ENCODE measurements at places on chromosomes 11 and 22.

GRCh38 chr11:15278128-15278527 is 163.4 kb downstream of the INSC start:
- DNase-seq = no peak

- DNase-seq = no peak
Observed at GRCh38 chr11:60240662-60241061, 2.3 kb downstream of the MS4A4E start.

GRCh38 chr11:43735961-43736360 is 55.4 kb downstream of the HSD17B12 start:
- DNase-seq = peak; percentile 8

DNA sequence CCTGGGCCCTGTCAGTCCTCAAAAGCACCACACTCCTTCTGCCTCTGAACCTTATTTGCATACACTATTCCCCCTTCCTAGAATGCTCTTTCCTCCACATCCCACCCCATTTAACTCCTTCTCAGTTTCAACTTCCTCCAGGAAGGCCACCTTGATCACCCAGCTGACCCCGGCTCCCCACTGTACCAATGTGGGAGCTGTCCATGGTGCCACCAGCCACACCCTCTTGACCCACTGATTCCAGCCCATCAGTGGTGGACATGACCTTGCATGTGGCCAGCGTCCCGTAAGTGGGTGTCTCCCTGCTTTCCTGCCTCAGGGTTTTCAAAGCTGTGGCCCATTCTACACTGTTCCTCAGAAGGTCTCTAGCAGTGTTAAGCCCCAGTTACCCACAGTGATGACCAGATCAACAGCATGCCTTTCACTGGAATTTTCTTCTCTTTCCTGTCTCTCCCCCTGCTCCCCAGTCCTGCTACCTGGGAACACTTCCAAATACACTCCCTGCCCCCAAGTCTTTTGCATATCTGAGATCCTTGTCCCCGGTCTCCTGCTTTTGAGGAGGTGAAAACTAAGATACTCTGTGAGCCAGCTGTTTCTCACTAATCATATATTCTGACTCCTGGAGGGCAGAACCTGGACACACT is 346.6 kb downstream of the MN1 start:
- DNase-seq = no peak

GRCh38 chr11:17580271-17580670 is 33.2 kb downstream of the OTOG start:
- DNase-seq = no peak

DNA sequence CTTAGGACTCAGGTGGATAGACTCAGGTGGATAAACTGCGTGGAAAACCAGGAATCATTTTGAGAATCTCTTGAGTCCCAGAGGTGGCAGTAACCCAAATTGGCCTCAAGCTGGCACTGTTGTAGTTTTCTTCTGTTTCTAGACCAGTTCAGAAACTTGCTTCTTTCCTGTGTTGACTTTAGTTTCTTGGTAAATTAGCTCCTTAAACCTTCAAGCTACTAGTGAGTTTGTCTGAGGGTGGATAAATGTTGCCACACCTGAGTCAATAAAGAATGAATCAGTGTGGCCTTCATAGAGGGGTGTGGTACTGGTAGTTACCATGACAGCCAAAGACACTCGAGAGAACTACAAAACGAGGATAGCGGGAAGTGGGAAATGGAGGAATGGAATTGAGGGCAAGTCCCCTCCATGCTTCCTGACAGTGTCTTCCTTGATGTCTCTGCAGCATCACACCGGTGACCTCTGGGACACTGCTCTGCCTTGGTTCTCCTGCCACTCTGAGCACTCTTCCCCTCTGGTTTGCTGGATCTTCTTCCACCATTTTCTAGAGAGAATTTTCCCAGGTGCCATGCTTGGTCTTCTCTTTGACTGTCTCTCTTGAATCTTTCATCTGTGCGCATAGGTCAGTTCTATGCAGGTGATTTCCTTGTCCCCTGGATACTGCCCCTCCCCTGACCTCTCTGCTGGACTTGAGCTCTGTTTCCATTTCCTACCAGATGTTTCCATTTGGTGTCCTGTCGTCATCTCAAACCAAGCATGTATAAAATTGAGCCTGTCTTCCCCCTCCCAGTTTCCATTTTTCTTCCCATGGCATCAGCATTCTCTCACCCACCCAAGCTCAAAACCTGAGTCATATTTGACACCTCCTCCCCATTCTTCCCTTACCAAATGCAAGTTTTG is 7.2 kb downstream of the POLD4 start:
- DNase-seq = no peak

DNA sequence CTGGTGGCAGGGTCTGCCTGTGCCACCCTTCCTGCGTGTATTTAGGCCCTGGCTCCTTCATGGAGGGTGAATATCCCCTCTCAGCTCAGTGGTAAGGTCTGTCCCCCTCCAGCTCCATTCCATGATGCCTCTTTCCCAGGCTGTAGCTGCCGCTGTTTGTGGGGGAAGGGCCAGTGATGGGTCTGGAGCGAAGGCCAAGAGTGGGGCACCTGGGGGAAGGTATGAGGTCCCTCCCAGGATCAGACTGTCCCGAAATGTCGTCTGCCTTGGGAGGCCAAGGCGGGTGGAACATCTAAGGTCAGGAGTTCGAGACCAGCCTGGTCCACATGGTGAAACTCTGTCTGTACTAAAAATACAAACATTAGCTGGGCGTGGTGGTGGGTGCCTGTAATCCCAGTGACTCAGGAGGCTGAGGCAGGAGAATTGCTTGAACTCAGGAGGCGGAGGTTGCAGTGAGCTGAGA is 1.1 kb downstream of the CD151 start:
- no peak for DNase-seq

DNA sequence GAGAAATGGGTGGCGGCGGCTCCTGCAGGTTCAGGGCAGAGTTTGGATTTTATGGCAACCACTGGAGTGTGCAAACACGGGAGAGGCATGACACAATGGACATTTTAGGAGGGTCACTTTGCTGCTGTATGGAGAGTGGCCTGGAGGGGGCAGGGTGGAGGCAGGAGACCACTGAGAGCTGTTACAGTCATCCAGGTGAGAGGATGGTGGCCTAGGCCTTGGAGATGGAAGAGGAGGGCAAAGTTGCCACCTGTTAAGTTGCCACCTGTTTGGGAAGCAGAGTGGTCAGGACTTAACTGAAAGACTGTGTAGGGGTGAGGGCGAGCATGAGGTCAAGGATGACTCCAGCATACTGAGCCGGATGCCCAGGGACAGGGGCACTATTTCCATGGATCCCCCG is 2.3 kb upstream of the RAD9A start:
- DNase-seq = no peak

DNA sequence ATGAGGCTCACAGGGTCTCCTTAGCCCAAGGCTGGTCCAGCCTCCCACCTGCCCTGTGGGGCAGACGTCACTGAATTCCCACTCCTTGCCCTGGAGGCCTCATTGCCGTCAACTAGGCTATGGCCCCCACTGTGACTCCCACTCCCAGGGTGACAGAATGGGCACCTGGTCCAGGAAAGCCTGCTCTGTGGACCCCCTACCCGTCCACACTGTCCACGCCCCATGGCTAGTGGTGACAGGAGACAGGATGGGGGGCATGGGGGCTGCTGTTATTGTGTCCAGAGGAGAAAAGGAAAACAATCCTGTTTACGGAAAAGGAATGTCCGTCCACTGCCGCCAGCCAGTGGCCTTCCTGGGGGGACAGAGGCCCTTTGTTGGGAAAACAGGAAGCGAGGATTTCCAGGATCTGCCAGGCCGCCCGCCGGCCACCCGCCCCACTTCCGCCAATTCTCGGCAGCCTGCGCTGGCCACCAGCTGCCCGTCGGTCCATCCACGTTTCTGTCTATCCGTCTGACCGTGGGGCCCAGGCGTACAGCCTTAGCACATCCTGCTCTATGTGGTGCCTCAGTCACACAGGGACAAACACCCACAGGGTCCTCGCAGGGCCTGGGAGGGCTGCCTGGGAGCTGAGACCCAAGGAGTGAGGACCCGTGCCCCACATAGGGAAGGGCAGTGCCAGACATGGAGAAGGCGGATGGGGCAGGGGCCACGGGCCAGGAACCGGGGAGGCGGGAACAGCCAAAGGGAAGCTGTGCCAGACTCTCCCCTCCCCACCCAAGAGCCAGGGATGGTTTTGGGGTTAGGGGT is 19.5 kb downstream of the CRELD2 start:
- no peak for DNase-seq

GRCh38 chr11:126436209-126436755 is 80.8 kb downstream of the ST3GAL4 start:
- DNase-seq = no peak

DNA sequence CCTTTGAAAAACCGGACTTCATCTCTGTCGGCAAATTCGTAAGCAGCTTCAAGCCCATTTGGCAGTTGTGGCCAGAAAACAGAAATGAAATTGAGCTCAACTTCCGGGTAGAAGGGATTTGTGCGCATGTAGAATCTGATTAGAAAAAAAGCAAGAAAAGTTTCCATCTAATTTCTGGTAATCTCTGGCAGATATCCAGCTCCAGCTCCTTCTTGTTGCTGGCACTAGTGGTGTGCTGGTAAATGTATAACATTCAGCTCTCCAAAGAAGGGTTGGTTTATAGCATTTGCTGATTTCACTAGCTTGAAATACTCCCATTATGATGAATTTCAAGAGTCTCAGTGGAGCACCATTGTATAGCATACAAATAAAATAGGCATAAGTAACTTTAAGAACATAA is 5.4 kb downstream of the MMP1 start:
- DNase-seq = no peak

GRCh38 chr11:101870510-101870909 is 44.3 kb upstream of the CEP126 start:
- no peak for DNase-seq

GRCh38 chr11:134228625-134229024 is 4.2 kb downstream of the VPS26B start:
- DNase-seq = no peak

- DNase-seq = no peak
Observed at GRCh38 chr11:77908835-77909234, 85.6 kb downstream of the INTS4 start.

DNA sequence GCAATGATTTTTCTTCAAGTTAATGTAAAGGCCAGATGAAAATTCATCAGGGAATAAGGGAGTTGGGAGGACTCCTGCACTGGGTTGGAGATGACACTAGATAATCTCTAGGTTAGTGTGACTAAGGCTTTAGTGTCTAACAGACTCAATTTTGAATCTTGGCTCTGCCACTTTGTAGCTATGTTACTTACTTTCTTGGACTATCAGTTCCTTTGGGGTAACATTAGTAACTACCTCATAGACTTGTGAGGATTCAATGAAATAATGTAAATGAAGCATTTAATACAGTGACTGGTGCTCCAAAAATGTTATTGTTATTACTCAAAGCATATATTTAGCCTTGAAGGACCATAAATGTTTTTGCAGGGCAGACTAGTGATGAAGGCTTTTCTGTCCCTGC is 9.6 kb upstream of the CCDC89 start:
- DNase-seq = no peak

- no peak for DNase-seq
Observed at GRCh38 chr11:57485217-57485990, 25.1 kb downstream of the RTN4RL2 start.

DNA sequence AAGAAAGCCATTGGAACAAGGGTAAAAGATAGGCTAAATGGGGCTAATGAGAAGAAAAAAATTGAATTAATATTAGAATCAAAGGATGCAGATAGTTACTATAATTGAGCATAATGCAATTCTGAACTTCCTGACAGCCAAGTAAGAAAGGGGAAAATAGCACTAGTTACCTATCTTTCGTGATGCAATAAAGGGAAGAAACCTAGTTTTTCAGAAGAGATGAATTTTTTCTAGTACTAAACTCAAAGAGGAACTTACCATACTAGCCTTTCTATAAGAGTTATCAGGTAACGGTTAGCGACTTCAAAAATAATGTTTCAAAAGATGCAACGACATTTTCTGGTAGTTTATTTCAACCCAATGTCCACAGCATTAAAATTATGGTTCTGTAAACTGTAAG is 8.8 kb upstream of the WT1 start:
- no peak for DNase-seq

GRCh38 chr22:21991304-21991596 is 8.7 kb upstream of the TOP3B start:
- DNase-seq = no peak

- no peak for DNase-seq
Observed at GRCh38 chr22:44109416-44109815, 71.3 kb upstream of the PARVG start.

DNA sequence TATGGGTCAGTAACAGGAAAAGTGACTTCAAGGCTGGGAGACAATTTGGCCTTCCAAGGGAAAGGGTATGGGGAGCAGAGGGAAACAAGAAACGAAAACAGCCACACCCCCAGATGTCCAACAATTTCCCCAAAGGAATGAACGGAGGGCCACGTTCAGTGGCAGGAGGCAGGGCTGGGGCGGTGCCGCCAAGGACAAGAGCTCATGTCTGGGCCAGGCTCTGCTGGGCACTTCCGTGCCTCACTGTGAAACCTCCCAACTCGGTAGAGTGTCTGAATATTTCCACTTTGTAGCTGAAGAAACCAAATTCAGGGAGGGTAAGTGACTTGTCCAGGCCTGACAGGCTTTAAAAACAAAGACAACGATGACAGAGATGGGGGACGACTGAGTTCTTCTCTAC is 11.9 kb downstream of the IFT27 start:
- DNase-seq = no peak

DNA sequence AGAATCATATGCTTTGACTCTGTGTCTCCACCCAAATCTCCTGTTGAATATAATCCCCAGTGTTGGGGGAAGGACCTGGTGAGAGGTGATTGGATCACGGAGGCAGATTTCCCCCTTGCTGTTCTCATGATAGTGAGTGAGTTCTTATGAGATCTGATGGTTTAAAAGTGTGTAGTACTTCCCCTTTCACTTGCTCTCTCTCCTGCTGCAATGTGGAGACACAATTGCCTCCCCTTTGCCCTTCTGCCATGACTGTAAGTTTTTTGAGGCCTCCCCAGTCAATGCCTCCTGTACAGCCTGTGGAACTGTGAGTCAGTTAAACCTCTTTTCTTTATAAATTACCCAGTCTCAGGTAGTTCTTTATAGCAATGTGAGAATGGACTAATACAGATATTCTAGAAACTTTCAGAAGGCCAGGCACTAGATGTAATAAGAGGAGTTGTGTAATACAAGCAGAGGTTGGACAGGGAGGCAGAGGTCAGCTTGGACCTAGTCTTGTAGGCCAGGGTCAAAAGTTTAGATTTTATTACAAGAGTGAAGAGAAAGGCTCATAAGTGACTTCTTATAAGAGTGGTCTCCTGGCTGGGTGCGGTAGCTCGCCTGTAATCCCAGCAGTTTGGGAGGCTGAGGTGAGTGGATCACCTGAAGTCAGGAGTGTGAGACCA is 9.3 kb upstream of the SERPING1 start:
- DNase-seq = no peak

GRCh38 chr22:35547987-35548721 is 7.5 kb downstream of the RASD2 start:
- no peak for DNase-seq

GRCh38 chr11:17386331-17387084 is 2.0 kb downstream of the KCNJ11 start:
- peak; percentile 36 for DNase-seq

- DNase-seq = peak; percentile 64
Observed at GRCh38 chr11:120334894-120335462, 1.2 kb upstream of the ARHGEF12 start.

GRCh38 chr11:58919561-58919960 is 19.7 kb upstream of the GLYATL1 start:
- no peak for DNase-seq

GRCh38 chr11:16881766-16882165 is 132.4 kb downstream of the PLEKHA7 start:
- no peak for DNase-seq

Data from right kidney (tissue), 9 donors.